MM.1S (cell line): ENCODE measurements at places on chromosomes 7 and 10.

DNA sequence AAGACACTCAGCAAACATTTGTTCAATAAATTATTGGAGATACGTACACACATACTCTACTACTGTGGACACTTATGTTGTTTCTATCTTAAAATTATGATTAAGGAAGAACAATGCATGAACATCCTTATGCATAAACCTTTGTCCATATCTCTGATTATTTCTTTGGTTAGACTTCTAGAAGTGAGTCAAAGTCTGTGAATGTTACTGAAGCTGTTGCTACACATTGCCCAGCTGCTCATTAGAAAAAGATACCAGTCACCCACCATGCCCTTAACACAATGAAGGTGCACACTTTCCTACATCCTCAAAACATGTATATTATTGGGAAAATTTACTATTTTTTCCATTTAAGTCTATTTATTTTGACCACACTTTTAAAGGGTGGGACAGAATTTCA lies 1.4 kb upstream of the CLRN3 start:
- H3K36me3 ChIP-seq: no peaks in the 10 kb centered on the region
- no peaks in the 10 kb centered on the region for H3K27me3 ChIP-seq
- H3K27ac ChIP-seq: no peak overlapping the region
- no peak overlapping the region for H3K4me3 ChIP-seq
- no peaks in the 10 kb centered on the region for H3K4me1 ChIP-seq

DNA sequence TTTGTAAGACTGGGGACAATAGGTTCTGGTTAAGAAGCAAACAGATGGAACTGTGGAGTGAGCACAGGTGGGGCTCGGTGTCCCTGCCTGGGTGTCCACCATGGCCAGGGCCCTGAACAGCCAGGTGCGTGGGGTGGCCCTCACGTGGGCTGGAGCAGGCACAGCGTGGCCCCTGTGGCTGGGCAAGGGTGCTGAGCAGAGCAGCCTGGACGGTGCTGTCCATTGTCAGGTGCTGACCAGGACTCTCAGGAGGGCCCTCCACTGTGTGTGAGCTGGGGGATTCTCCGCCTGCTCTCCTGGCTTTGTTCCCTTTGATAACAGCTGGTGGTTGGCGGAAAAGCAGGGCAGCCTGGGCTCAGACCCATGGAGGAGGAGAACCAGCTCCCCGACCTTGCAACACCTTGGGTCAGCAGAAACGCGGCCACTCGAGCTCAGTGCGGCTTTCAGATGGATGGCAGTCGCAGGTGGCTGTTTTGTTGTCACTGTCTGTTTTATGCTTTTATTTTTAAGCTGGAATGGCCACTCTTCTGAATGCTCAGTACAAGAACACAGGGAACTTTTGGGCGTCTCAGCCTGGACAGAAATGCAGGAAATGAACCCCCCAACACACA lies 273.9 kb upstream of the ADARB2 start:
- H3K4me3 ChIP-seq: no peak overlapping the region
- H3K4me1 ChIP-seq: no peaks in the 10 kb centered on the region
- H3K36me3 ChIP-seq: no peaks in the 10 kb centered on the region
- no peaks in the 10 kb centered on the region for H3K27me3 ChIP-seq

DNA sequence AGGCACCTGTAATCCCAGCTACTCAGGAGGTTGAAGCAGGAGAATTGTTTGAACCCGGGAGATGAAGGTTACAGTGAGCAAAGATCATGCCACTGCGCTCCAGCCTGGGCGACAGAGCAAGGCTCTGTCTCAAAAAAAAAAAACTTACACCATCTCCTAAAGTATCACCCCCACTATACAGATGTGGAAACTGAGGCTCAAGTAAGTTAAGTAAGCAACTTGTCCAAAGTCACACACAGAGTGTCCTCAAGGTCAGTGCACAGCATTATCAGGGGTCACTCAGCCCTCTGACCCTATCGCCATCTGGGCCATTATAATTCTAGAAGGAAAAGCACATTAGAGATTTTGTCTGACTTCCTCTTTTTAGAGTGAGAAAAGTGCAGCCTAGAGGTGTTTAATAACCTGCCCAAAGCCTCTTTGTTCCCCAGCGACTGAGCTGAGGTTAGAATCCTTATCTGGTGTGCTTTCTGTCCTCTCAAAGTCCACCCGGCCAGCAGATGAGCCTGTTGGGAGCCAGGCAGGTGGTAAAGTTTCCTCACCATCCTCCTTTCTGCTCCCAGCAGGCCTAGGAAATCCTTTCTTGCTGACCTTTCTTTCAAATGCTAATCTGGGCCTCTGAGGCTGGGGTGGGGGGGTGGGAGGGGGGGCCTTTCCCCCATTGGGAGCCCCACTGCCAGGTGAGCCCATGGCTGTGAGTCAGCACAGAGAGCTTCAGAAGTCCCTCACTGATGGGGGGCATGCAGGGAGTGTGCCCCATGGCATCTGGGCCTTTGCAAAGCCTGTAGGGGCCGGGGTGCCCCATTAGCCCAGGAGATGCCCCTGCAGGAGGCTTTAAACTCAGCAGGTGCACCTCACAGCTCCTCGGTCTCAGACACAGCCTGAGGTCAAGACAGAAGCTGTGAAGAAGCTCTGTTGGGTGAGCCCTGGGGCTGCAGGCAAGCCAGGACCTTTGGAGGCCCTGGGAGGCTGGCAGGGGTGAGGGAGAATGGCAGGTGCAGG lies 12.0 kb upstream of the KCNMA1 start:
- no peaks in the 10 kb centered on the region for H3K27me3 ChIP-seq
- peaks cover 12% of the 10 kb centered on the region for H3K4me1 ChIP-seq
- DNase-seq: no peak
- no peak overlapping the region for H3K4me3 ChIP-seq
- H3K27ac ChIP-seq: no peak overlapping the region

- DNase-seq: no peak
- peaks cover 5% of the 10 kb centered on the region for H3K4me1 ChIP-seq
- H3K27ac ChIP-seq: no peak overlapping the region
- H3K4me3 ChIP-seq: no peak overlapping the region
- H3K27me3 ChIP-seq: no peaks in the 10 kb centered on the region
- no peaks in the 10 kb centered on the region for H3K36me3 ChIP-seq
Observed at GRCh38 chr7:128881458-128882125, 18.9 kb downstream of the ATP6V1F start.

DNA sequence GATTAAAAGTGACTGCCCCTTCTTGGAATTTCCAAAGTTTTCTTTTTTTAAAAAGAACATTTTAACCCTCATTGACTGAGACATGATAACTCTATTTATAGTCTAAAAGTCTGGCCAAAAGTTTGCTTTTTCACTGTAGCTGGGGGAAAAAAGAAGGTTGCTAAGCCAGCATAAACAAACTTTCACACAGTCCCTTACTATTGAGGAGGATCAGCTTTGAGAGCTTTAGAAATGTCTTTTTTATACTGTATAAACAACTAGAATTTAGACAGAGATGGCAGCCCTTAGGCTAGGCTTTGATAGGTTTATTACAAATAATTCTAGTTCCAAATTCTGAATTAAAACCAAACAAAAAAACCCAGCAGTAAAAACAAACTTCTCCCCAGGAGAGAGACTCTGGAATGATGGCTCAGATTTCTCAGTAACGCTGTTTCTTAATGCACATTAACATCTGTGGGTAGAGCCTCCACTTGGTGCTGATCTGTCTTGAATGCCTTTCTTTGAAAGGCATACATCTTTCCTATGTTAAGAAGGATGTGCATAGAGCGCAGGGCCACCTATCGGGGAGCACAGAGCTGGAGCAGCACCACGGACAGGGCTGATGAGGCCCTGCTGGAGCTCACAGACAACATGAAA lies 100.9 kb upstream of the PDLIM1 start:
- H3K4me3 ChIP-seq: no peak overlapping the region
- H3K36me3 ChIP-seq: no peaks in the 10 kb centered on the region
- H3K27ac ChIP-seq: no peak overlapping the region
- H3K4me1 ChIP-seq: peaks cover 13% of the 10 kb centered on the region
- H3K27me3 ChIP-seq: no peaks in the 10 kb centered on the region
- DNase-seq: peak; percentile 52

DNA sequence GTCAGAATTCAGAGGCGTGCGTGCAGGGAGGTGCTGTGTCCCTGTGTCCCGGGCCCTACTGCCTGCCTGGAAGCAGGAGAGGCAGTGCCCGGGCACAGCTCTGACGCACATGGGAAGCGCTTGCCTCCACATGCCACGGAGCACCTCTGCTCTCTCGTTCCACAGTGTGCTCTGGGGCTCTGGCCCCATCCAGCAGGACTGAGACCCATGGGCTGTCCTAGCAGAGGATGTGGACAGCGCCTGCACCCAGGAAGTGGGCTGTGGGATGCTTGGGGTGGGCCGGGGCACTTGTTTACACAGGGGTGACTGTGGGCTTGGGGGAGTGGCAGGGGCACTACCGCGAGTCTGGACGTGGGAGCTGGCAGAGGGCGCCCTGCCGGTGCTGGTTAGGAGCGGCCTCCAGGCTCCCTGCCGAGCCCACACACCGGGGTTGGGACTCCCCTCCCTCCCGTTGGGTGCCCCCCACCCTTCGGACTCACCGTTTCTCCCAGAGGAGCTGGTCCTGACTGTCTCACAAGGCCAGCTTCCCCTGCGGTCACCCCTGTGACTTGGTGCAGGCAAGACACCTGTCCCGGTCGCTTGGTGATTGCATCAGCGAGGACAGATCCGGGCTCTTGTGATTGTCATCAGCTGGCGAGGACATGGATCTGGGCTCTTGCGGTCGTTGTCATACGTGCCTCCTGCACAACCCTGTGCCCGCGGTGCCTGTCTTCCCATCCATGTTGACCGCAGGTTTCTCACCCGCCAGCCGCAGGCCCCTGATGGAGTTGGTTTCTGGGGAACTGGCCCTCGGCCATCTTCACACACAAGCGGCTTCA lies 83.1 kb downstream of the NKX6-2 start:
- H3K4me1 ChIP-seq: no peaks in the 10 kb centered on the region
- no peaks in the 10 kb centered on the region; the same call in 1 of the 2 replicates for H3K27me3 ChIP-seq
- no peak for DNase-seq
- H3K27ac ChIP-seq: no peak overlapping the region

DNA sequence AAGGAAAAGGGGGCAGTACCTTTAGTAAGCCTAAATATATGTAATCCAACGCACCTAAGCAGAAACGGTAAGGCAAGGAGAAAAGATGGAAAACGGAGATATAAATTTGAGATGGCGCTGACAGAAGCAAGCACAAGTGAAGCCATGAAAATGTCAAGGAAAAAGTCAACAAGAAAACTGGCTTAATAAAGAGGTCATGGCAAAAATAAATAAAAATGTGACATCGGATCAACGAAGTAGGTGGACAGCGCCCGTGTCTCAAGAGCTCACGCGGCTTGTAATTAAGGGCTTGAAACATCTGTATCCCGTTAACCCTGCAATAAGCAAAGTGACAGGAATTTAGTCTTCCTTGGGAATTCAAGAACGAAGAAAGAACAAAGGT lies 611 bp downstream of the NDUFA5 start:
- peak overlapping the region; percentile 65; the same call in 1 of the 2 replicates for H3K27ac ChIP-seq
- H3K4me3 ChIP-seq: peak overlapping the region; percentile 90
- H3K36me3 ChIP-seq: no peaks in the 10 kb centered on the region; the same call in 1 of the 2 replicates

DNA sequence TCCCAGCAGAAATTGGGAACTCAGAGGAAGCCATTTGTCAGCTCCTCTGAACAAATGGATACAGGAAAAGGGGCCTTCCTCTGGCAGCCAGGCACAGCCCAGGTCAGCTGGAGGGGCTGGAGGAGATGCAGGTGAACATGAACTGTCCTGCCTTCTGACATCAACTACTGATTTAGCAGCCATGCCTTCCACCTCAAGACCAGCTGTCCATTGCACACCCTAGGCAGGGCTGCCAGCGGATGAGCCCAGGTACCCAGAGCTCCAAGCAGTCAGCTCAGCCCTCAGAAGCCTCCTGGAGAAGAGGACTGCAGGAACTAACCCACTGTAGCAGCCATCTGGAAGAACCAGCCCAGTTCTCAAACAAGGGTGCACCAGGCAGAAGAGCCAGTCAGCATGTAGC lies 44.1 kb upstream of the GDF10 start:
- H3K4me3 ChIP-seq: no peak overlapping the region
- H3K36me3 ChIP-seq: no peaks in the 10 kb centered on the region
- no peaks in the 10 kb centered on the region for H3K27me3 ChIP-seq
- H3K27ac ChIP-seq: no peak overlapping the region
- peaks cover 12% of the 10 kb centered on the region for H3K4me1 ChIP-seq

GRCh38 chr10:963655-964054 lies 24.6 kb upstream of the GTPBP4 start:
- H3K27ac ChIP-seq: no peak overlapping the region
- no peak for DNase-seq
- H3K4me3 ChIP-seq: no peak overlapping the region
- H3K27me3 ChIP-seq: no peaks in the 10 kb centered on the region
- H3K36me3 ChIP-seq: no peaks in the 10 kb centered on the region

DNA sequence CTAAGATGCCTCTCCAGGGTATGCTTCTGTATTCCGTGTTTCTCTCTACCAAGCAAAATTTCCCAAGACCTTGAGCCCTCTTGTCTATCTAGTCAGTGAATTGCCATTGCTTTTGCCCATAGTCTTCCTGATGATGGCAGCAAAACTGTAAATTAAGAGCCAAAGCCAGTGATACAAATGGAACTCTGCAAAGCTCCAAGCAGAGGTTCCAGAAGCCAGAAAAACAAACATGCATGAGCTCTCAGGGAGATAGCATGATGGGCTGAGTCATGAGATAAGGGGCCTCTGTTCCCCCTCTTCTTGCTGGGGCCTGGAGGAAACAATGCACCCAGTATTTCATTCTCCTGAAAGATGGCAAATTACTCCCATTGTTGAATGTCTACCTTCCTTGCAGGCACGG lies 24.7 kb downstream of the LSMEM1 start:
- no peak overlapping the region for H3K4me3 ChIP-seq
- no peaks in the 10 kb centered on the region for H3K4me1 ChIP-seq
- no peaks in the 10 kb centered on the region for H3K36me3 ChIP-seq
- no peak overlapping the region for H3K27ac ChIP-seq
- DNase-seq: no peak

DNA sequence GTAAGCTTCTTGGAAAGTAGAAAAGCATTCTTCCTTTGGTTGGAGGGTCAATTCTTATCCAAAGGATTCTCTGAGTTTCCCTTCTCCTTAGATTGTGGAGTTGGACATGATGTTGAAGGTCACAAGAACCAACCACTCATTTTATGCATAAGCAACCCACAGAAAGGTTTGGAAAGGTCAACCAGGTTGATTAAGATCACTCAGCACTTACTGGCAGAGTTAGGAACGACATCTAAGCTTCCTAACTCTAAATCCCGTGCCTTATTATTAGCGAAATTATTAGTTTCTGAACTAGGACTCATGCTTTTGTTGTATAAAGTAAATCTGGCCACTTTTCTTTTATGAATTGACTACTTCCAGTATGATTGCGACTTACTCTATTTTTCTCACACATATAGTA lies 137.0 kb upstream of the MINDY3 start:
- H3K27ac ChIP-seq: no peak overlapping the region
- no peaks in the 10 kb centered on the region for H3K4me1 ChIP-seq
- H3K36me3 ChIP-seq: no peaks in the 10 kb centered on the region
- no peaks in the 10 kb centered on the region for H3K27me3 ChIP-seq

- H3K27me3 ChIP-seq: no peaks in the 10 kb centered on the region
- H3K36me3 ChIP-seq: no peaks in the 10 kb centered on the region
- H3K27ac ChIP-seq: no peak overlapping the region
- H3K4me3 ChIP-seq: no peak overlapping the region
Observed at GRCh38 chr7:112238852-112239610, 32.5 kb downstream of the ZNF277 start.
